CD4-positive, alpha-beta memory T cell (primary cell): ENCODE measurements at places on chromosomes 1 and 21. TPM values are rescaled to one million over a fixed set of nuclear protein-coding genes. Genes with fewer than 3 reads are reported as not detected.

The PTGER3 gene
- total RNA-seq: not detected

The LCE2D gene
- not detected for total RNA-seq

The CRABP2 gene
- total RNA-seq: 0.55 TPM

The ADGRL2 gene
- not detected for total RNA-seq

The CTBS gene
- total RNA-seq: 17.4 TPM

The AXDND1 gene
- 1.3 TPM for total RNA-seq

The DISP3 gene
- 0.11 TPM for total RNA-seq

The KCNC4 gene
- total RNA-seq: 13.4 TPM

The EDARADD gene
- 8.5 TPM for total RNA-seq

The NOTCH2 gene
- 61.3 TPM for total RNA-seq

The LRRC38 gene
- total RNA-seq: not detected

The EPB41 gene
- 321 TPM for total RNA-seq

The CLCA4 gene
- total RNA-seq: not detected

The KRTAP11-1 gene
- total RNA-seq: not detected

The C4BPA gene
- total RNA-seq: not detected

The ADCY10 gene
- 0.61 TPM for total RNA-seq

The PCSK9 gene
- total RNA-seq: not detected

The CLDN8 gene
- total RNA-seq: not detected

The KCNE1 gene
- 0.17 TPM for total RNA-seq

The SLAMF9 gene
- not detected for total RNA-seq

The C1orf159 gene
- 15.1 TPM for total RNA-seq

The DSCAM gene
- total RNA-seq: not detected

The PUSL1 gene
- 24.1 TPM for total RNA-seq

The SPRR2A gene
- not detected for total RNA-seq

The C8A gene
- total RNA-seq: not detected

The RGSL1 gene
- not detected for total RNA-seq

The ESPN gene
- 10.9 TPM for total RNA-seq

The CCDC24 gene
- total RNA-seq: 1.9 TPM

The NCMAP gene
- not detected for total RNA-seq

The SPRR2G gene
- not detected for total RNA-seq

The LAMC2 gene
- not detected for total RNA-seq

The OLIG2 gene
- not detected for total RNA-seq

The LCE1C gene
- total RNA-seq: not detected
